ENCODE measurements at places on chromosomes 6 and 20.

DNA sequence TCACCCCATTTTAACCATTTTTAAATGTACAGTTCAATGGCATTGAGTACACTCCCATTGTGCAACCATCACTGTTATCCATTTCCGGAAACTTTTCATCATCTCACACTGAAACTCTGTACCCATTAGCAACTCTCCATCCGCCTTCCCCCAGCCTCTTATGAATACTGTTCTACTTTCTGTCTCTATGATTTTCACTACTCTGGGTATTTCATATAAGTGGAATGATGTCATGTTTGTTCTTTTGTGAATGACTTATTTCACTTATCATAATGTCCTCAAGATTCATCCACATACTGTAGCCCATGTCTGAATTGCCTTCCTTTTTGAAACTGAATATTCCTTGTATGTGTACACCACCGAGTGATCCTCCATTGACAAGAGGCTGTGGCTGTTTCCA, 92.9 kb upstream of the TOX2 start:
- DNase-seq: no peak

- no peak for DNase-seq
Measured at GRCh38 chr6:152146385-152146784, 338.9 kb downstream of the ESR1 start.

- no peak for DNase-seq
Measured at GRCh38 chr6:36131511-36132245, 1.4 kb downstream of the MAPK13 start.

DNA sequence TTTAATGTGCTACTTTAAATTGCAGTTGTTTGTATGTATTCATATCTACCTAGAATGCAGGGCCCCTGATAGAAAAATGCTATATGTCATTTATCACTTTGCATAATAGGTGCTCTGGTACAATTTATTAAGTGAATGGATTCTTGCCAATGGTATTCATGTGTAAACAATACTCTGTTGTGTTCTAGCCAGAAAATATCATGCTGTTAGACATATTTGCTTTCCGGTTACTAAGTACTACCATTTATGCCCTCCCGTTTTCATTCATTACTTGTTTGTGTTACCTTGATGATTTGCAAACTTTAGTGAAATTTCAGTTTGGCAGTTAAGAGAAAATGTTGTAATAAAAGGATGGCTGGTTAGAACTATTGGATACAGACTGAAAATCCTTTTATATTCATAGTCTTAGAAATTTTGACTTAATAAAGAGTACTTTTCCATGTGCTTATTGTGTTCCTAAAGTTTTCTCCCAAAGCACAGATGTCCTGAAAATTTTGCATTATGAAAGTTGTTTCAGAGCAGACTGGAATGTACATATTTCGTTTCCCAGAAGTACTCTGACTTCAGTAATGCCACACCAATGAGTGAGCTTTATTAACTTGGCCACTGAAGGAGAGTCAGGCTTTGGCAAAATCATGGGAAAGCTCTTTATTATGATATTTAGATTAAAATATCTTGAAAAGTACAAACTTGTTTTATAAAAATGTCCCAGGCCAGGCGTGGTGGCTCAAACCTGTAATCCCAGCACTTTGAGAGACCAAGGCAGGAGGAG, 31.5 kb downstream of the RPF2 start:
- DNase-seq: no peak

GRCh38 chr6:43734294-43734665, 35.7 kb upstream of the VEGFA start:
- no peak for DNase-seq

Data from stimulated activated CD8-positive, alpha-beta memory T cell treated with anti-CD3 and anti-CD28 coated beads, Interleukin-4, amount 100 ng/mL, for 4 hours (primary cell).